ENCODE measurements at places on chromosomes 5 and 9. TPM values are rescaled to one million over a fixed set of nuclear protein-coding genes. Genes with fewer than 3 reads are reported as not detected.

GRCh38 chr9:73179589-73179988 is 27.9 kb downstream of the ANXA1 start:
- no peak for DNase-seq

Gene CD180
- total RNA-seq, result 1.6 TPM

DNA sequence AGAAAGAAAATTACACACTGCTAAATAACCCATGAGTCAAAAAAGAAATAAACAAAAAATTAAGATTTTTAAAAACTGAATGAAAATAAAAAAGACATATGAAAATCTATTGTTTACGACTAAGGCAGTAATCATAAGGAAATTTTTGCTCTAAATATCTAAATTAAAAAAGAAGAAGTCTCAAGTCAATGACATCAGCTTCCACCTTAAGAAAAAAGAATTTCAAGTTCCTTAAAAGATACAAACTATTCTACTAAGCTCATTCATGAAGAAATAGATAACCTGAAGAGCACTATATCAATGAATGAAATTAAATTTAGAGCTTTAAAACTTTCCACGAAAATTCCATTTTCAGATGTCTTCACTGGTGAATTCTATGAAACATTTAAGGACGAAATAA is 15.7 kb upstream of the STARD4 start:
- no peak for DNase-seq

GRCh38 chr5:139205124-139205523 is 7.0 kb upstream of the SIL1 start:
- DNase-seq, result no peak

DNA sequence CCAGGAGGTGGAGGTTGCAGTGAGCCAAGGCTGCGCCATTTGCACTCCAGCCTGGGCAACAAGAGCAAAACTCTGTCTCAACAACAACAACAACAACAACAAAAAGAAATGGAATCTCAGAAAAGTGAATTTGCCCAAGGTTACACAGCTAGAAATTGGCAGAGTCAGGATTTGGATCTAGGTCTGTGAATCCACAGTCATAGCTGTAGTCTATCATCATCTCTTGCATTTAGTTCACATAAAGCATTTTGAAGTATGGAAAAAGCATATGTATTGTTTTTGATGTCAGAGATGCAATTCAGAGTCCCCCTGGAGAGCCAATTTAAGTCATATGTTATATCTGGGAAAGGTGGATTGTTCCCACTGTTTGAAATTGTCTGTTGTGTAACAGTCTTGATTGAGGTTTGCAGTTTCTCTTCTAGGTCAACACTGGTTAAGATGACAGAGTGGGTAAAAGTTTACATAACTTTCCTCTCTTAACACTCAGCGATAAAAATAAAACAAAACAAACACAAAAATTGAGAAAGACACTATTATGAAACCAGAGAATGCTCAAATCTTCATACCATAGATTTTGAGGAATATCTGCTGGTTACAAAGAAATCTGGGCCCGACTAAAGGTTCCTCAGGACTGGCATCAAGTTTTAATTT is 21.5 kb upstream of the GPR21 start:
- DNase-seq, result no peak

GRCh38 chr9:13364271-13365000 is 84.9 kb upstream of the MPDZ start:
- no peak for DNase-seq

DNA sequence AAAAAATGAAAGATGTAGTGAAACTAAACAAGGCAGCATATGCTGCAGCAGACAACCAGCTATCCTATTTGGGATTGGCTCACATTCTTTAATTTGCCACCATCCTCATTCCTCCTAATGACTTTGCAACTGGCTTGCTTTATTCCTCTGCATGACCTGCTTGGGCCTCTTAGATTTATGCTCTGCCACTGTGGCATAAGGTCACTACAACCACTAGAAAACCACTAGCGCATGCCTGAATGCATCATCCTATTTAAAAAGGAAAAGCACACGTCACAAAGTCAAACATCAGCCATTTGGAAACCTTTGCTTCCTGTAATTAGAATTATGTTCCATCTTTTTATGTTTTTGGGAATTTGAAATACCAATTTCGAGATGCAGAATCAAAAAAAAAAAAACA is 40.8 kb upstream of the CCDC152 start:
- no peak for DNase-seq

DNA sequence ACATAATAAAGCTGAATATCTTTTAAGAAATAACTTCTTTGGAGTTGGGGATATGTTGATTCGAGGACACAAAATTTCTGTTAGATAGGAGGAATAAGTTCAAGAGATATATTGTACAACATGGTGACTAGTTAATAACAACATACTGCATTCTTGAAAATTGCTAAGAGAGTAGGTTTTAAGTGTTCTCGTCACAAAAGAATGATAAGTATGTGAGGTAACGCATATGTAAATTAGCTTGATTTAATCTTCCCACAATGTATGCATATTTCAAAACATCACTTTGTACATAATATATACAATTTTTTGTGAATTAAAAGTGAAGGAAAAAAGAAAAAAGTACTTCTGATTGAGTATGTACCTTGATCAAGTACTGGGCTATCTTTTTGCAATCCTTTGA is 428.0 kb upstream of the TRPC7 start:
- DNase-seq, result no peak

- DNase-seq, result no peak
Observed at GRCh38 chr9:126483468-126484073, 130.2 kb upstream of the LMX1B start.

Gene SARDH
- total RNA-seq, result 0.41 TPM

DNA sequence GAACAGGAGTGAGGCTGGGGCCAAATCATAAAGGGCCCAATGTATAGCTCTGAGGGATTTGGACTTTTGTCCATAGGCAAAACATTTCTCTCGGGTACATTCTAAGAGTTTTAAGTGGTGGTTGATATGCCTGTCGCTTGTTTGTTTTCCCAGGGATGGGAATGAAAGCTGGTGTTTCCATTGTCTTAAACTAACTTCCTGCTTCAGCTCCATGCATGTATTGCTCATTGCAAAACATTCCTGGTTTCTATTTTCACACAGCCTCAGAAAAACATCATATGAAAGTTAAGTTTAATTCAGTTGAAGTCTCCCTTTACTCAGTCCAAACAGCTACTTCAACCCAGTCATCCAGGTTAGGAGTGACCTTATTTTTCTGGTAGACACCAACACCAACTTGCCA is 235.0 kb downstream of the ACTL7B start:
- no peak for DNase-seq

- DNase-seq, result no peak
Observed at GRCh38 chr5:1761453-1761755, 38.2 kb downstream of the MRPL36 start.

GRCh38 chr5:172533058-172533398 is 78.7 kb upstream of the SH3PXD2B start:
- DNase-seq, result no peak

DNA sequence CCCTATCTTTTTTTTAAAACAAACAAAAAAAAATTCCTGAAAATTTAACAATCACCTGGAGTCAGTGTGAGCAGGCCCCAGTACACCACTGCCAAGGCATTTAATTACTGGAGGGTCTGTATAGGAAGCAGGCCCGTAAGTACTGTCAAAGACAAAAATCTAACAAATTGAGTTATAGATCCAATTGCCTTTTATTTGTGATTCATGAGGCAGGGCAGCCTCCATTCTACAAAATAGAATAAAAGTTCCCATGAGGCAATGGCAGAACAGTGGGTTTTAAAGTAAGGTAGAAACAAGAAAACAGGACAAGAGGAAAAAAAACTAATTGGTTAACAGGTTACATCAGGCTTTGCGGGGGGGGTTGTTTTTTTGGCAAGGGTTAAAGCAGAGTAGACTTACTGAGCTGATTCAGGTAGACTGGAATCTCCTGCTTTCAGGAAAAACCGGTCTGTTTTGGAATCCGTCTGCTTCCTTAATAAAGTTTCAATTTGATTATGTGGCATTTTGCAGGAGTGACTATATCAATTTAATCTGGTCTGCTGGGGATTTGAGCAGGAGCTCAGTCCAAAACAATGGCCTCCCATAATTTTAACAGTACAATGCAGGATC is 48.9 kb downstream of the AUH start:
- DNase-seq, result no peak

DNA sequence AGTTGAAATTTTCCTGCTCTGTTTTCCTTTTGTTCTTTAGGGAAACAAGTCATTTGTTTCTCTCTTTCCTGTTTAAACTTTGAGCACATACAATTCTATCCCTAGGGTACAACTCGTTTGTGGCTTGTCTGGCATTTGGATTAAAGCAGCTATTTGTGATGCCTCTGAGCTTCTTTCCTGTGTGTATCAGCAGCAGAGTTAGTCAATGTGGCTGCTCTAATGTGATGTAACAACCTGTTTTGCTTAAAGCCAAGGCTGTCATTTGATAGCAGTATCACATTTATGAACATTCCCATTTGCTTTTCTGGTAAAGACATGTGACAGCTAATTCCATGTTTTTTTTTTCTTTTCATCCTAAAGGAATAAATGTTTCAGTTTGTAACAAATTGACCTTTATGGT is 314.3 kb upstream of the CHD1 start:
- no peak for DNase-seq

Data from Right ventricle myocardium inferior (tissue), 1 donor.